ENCODE measurements at places on chromosomes 4 and X.

GRCh38 chr4:78481180-78481579 is 70.4 kb upstream of the ANXA3 start:
- DNase-seq: peak; percentile 25

GRCh38 chr4:107837317-107837716 is 12.6 kb downstream of the SGMS2 start:
- no peak for DNase-seq

DNA sequence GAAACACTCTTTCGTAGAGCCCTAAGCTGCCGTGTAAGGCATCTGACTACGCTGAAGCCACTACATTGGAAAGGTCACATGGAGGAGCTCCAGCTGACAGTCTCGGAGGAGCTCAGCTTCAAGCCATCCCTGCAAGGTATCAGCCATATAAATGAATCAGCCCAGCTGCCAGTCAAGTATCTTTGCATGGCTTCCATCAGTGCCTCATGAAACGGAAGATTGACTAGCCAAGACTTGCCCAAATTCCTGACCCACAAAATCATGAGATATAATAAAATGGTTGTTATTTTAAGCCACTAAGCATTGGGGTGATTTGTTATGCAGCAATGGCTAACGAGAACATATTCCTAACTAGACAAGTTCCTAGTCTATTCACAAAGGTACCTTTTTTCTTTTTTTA is 104.1 kb upstream of the SCOC start:
- DNase-seq: no peak

- no peak for DNase-seq
Measured at GRCh38 chr4:71860643-71861042, 76.8 kb upstream of the GC start.

DNA sequence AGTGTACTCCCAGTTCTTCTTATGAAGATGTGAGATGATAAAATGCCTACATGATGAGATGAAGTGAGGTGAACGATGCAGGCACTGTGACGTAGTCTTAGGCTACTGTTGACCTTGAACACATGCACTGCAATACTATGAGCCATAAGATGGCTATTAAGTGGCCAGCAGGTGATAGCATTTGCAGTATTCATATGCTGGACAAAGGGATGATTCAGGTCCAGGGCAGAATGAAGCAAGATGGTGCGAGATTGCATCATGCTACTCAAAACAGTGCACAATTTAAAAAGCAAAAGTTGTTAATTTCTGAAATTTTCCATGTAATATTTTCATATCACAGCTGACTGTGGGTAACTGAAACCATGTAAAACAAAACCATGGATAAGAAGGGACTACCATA is 781.4 kb downstream of the PCDH18 start:
- no peak for DNase-seq

DNA sequence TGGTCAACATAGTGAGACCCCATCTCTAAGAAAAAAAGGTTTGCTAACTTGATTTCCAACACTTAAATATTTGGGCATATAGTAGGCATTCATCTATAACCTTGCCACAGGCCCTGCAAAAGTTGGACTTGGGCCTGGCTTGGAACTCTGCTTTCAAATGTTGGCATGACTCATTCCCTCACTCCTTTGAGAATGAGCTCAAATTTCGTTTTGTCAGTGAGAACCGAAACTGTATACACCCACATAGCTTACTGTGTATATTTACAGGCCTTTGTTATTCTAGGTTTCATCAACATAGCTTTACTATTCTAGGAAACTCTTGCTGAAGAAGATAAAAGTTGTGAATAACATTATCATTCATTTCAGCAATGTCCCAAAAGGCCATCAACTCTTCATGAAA is 88.7 kb upstream of the ELOVL6 start:
- no peak for DNase-seq

- no peak for DNase-seq
Measured at GRCh38 chr4:24056289-24056688, 166.4 kb upstream of the PPARGC1A start.

GRCh38 chr4:123093236-123093635 is 170.8 kb upstream of the NUDT6 start:
- no peak for DNase-seq

DNA sequence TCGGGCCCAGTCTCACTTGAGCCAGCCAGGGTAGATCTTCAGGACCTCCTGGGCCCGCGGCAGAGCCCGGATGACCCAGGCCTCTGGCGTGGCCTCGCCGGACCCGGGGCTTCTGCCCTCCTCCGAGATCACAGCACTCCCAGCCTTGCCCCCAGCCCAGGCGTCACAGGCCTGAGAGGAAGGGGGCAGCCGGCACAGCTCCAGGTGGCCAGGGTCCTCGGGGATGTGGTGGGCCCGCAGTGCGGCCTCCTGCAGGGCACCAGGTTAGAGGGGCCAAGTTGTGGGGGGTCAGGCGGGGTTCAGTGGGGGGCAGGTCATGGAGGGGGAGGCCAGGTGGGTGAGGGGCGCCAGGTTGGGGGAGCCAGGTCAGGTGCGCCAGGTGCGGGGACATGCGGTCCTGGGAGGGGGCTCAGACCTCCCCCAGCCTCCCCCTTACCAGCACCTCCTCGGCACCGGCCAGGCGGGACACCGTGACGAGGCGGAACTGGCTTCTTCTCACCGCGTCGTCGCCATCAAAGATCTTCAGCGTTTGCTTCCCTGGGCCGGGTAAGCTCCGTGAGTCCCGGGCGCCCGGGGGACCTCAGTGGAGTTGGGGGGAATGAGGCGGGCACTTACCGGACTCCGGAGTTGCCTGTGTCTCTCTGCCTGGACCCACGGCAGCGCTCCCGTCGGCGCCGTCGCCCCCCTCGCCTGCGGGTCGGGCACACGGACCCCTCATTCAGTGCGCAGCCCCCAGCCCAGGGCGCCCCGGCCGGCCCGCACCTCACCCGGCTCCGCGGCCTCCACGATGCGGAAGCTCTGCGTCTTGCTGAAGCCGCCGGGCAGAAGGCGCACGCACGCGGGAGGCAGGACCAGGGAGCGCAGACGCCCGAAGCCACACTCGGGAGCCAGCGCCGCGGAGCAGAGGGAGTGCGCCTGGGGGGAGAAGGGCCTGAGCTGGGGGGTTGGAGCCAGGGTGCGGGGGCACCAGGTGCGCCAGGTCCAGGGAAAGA is 6.0 kb downstream of the DGKQ start:
- DNase-seq: no peak

DNA sequence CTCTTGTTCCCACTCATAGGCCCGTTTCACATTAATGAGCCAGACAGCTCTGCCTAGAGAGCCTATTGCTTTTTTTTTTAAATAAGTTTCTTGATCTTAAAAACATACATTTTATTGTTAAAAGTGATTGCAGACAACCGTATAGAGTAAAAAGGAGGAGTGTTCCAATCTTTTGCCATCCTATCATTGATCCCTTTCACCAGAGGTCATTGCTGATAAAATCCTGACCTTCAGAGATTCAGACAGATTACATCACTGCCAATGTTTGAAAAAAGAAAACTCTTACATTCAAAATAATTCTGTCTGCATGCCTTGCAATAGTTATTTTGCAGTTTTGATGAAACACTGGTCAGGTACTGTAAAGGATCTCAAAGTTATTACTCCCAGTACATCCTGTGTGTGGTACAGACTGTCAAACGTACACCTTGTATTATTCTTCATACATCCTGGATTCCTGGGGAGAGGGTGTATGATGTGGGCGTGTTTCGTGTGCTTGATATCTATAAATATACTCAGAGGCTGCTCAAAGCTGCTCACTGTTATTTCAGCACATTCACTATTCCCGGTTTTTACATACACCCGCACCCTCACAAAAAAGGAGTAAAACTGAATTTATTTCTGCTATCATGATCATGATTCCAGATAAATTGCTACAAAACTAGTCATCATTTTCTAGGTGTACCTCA is 15.4 kb upstream of the KLHL2 start:
- DNase-seq: no peak

DNA sequence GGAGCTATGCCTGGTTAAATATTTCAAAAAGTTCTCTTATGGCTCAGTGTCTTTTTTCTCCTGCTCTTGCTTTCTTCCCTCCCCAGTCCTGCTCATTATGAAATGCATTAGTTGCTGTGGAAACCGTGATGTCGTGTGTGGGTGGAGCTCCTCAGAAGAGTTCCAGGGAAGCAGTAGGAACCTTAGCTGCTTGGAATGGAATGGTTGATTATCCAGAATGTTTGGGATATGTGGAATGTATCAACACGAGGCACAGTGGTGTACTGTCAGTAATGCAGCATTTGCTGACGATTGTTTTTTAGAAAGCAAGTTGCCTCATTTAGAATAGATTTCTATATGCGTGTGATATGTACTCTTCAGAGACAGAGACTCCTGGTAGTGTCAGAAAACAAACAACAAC is 333.2 kb downstream of the ARHGAP10 start:
- no peak for DNase-seq

DNA sequence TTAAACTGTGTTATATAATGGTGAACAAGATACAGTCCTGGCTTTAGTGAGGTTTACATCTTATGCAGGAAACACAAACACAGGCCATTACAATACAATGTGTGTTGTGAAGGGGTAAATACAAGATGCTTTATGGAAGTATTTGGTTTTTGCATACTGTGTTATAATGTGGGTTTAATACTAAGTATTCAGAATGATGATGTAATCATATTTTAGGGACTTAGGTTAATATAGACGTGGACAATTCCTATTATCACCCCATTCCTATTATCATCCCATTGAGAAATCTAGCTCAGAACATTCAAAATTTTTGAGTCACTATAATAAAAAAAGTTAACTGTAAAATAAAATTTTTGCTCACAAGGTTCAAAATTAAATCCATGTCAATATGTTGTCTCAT is 24.1 kb downstream of the MMAA start:
- no peak for DNase-seq

DNA sequence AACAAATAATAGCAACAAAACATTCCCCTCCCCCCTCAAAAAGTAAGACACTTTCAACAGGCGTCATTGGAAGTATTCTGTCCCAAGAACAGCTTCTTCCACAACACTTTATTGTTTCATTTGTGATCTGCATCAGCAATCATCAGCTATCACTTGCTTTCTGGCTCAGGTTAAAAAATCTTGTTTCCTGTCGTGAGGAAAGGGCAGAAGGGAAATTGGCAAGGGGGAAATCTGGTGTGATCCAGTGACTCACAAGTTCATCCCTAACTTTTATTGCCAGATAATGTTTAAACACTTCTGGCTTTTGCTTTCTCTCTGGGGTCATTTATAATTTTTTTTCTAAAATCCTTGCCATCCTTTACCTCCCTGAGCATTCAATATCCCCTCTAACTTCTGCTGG is 247.4 kb upstream of the GIMD1 start:
- DNase-seq: no peak

- DNase-seq: peak; percentile 50
Measured at GRCh38 chr4:61359301-61359700, 159.2 kb downstream of the ADGRL3 start.

- peak; percentile 89 for DNase-seq
Measured at GRCh38 chr4:53520116-53520515, 71.2 kb downstream of the LNX1 start.

DNA sequence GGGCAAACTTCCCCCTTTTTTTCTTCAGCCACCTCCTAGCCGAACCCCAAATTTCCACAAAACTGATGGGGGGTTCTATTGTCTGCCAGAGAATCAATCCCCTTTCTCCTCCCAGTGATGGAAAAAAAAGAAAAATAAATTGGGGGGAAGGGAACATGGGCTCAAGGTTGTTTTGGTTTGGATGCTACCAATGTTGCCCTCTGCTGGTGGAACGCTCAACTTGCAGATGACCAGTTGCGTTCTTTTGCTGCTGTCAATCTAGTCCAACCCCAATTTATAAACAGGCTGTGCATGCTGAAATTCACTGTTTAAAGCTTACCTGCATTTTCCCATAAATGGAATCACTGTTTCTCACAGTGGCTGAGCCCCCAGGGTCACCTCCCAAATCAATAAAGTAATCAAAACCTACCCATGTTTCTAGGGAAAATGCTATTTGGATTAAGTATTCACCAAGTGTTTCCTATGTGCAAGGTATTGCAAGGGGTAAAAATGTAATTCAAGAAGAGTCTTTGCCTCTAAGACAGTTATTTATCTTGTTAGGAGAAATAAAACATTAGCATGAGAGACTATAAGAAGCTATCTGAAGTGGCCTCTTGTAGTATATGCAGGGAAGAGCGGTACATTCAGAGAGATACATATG is 116.7 kb upstream of the TMEM164 start:
- peak; percentile 80 for DNase-seq

- DNase-seq: no peak
Measured at GRCh38 chr4:28151314-28151713, 1290.7 kb downstream of the STIM2 start.

DNA sequence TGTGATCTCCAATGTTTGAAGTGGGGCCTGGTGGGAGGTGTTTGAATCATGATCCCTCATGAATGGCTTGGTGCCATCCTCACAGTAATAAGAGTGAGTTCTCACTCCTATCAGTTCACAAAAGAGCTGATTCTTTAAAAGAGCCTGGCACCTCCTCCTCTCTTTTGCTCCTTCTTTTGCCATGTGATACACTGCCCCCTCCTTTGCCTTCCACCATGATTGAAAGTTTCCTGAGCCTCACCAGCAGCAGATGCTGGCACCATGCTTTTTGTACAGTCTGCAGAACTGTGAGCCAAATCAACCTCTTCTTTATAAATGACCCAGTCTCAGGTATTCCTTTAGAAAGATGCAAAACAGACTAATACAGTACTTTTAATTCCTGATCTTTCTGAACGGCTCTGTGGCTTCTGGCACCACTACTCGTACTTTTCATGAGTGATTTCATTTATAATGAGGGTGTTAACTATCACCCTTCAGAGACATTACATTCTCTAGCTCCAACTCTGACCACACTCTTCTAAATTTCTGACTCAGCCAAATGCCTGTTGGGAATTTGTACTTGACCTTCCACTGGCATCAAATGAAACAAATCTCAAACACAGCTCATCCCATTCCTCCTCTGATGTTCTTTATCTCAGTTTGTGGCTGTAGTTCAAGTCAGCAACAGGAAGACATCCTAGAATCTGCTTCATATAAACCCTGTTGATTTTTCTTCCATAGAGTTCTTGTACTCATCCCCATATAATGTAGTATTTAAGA is 4.2 kb downstream of the UFSP2 start:
- DNase-seq: no peak

- peak; percentile 92 for DNase-seq
Measured at GRCh38 chr4:16001484-16001858, 38.5 kb upstream of the FGFBP2 start.

DNA sequence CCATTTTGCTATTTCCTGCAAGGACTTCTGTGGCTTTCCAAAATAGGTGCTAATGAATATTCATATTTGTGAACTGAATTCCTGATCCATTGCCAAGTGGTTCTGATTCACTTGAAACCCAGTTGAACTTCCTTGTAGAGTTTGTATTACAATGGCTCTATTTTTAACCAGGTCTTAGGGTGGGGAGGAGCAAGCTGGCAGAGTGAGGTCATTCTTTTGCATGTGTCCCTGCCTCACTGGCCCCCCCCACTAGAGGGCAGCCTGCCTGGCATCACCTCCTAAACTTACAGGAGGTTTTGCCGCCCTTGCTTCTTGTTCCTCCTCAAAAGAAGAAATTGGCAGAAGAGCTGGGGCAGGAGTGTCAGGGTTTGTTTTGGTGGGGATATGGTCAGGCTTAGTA is 10.5 kb downstream of the PTTG2 start:
- peak; percentile 64 for DNase-seq

DNA sequence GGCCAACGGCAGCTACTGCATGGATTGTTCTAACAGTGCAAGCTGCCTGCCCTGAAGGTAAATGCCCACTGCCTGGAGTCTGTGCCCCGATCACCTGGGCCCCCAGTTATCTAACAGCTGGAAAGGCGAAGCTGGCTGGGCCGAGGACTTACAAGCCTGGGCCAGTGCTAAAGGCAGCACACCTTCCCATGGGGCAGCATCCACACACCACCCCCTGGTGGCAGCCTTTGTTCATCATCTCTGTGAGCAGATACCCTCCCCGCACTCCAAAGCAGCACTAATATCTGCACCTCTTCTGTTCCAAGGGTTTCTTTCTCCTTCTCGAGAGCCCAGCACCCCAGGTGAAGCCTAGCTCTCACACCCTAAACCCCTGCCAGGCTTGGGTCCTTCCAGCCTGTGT is 7.6 kb downstream of the SLC2A9 start:
- peak; percentile 74 for DNase-seq
